ENCODE measurements at places on chromosomes 1 and 21.

GRCh38 chr1:29944253-29944905, 708.1 kb downstream of the PTPRU start:
- DNase-seq, result no peak

DNA sequence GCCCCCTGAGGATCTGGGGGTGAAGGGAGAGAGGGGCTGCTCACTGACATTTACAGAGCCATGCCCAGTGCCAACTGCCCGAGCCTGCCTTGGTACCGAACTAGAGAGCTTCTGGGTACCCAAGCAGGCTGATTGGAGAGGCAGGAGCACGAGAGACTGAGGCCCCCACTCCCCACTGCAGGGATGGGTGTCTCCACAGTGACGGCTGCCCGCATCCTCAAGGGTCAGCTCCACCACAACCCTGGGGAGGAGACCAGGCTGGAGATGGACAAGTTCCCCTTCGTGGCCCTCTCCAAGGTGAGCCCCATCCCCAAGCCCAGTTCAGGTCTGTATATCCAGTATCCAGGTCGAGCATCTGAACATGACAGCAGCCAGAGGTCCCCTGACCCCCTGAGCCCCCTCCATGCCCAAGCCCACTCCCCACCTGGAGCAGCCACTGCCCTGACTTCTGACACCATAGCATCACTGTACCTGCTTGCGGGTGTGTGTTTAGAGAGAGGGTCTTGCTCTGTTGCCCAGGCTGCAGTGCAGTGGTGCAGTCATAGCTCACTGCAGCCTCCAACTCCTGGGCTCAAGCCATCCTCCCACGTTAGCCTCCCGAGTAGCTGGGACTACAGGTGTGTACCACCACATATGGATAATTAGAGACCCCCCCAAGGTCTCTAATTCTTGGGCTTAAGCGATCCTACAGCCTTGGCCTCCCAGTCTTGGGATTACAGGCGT, 51.9 kb downstream of the ALPL start:
- no peak for DNase-seq

DNA sequence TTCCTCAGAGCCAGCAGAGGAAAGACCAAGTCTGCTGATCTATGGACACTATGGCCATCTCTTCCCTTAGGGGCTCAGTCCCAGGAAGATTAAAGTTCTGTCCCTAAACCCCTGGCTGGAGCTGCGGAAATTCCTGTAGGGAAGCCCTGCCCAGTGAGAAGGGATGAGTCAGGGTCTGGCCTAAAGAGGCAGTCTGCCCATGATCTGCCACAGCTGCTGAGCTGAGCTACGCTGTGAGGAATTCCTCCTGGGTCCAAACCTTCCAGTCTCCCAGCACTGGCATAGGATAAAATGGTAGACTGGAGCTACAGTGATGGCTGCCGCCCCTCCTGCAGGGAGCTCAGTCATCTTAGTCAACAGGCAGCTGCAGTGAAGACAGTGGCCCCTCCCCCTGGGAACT, 213.7 kb downstream of the BRINP2 start:
- no peak for DNase-seq

DNA sequence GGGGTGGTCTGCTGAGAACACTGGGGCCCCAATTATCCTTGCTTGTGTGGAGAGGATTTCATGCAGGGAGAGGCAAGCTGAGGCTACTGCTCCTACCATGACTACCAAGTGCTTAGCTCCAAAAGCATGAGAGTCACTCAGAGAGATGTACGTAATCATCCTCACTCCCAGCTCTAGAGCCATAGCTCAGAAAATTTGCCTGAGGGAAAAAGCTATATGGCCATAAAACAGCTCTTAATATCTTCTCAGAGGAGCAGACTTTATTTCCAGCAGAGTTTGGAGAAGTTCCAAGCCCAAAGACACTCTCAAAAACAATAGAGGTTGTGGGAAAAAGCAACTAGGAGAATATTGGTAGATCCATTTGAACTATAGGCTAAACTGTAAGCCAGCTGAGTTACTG, 106.4 kb upstream of the PBX1 start:
- DNase-seq, result no peak

DNA sequence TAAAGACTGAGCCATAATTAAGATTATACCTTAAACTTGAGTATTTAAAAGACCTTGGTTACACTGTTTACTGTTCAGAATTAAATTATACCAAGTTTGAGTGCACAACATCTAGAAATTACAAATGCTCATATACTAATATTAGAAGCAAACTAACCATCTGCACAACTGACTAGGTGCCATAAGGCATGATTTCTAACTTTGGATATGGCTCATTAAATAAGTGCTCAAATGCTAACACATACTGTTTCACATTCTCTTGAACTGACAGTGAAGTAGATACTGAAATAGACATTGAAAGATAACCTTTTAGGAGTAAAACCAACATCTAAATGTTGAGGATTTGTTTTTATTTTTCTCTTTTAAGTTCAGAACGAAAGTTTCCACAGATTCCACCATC, 74.1 kb downstream of the PRKAA2 start:
- DNase-seq, result no peak

- no peak for DNase-seq
Observed at GRCh38 chr1:116690849-116691406, 23.4 kb upstream of the IGSF3 start.

DNA sequence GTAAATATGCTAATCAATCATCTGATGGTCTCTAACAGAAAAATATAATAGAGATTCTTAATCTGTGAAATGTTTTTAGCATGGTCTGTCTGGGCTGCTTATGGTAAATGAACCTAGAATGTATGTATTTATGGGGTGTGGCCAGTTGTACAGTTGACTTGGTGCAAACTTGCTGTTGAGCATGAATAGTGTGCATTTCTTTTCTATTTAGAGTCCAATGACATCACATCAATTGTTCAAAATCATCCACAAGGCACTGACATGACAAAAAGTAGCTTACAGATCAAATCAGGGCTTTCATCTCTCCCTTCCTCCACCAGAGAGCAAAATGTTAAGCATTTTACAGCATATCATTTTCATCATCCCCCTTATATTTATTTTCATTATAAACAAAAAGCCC, 1010.3 kb downstream of the KCNT2 start:
- no peak for DNase-seq

DNA sequence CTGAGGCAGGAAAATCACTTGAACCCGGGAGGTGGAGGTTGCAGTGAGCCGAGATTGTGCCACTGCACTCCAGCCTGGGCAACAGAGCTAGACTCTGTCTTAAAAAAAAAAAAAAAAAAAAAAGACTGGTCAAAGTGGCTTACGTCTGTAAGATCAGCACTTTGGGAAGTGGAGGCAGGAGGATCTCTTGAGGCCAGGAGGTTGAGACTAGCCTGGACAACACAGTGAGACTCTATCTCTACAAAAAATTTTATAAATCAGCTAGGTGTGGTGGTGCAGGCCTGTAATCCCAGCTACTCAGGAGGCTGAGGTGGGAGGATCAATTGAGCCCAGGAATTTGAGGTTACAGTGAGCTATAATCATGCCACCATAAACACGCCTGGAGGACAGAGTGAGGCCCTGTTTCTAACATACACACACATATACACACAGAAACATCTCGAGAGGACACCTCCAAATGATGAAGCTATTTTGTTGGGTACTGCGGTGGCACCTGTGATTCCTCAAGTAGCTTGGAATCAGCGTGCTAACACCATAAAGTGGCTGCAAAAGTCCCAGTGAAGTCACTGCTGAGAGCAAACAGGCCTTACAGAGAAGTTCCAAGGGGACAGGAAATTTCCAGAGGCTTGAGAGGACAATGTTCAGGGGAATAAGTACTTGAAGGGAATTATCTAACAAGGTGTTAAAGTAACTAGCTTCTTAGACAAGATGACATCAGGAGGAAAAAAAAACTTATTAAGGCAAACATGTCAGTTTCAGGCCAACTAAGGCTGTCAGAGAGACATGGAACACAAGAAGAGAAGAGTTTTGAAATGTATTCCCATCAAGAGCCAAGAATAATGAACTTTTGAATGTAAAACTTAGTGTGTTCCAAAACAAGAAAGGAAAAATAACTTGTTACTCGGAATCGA, 1.3 kb downstream of the NADK start:
- DNase-seq, result no peak

GRCh38 chr1:26558685-26559048, 29.1 kb downstream of the RPS6KA1 start:
- no peak for DNase-seq

- DNase-seq, result no peak
Observed at GRCh38 chr1:89527750-89528381, 3.2 kb downstream of the LRRC8B start.

- DNase-seq, result no peak
Observed at GRCh38 chr1:230507666-230508402, 81.7 kb upstream of the PGBD5 start.

GRCh38 chr1:20348326-20348915, 57.7 kb downstream of the VWA5B1 start:
- no peak for DNase-seq

DNA sequence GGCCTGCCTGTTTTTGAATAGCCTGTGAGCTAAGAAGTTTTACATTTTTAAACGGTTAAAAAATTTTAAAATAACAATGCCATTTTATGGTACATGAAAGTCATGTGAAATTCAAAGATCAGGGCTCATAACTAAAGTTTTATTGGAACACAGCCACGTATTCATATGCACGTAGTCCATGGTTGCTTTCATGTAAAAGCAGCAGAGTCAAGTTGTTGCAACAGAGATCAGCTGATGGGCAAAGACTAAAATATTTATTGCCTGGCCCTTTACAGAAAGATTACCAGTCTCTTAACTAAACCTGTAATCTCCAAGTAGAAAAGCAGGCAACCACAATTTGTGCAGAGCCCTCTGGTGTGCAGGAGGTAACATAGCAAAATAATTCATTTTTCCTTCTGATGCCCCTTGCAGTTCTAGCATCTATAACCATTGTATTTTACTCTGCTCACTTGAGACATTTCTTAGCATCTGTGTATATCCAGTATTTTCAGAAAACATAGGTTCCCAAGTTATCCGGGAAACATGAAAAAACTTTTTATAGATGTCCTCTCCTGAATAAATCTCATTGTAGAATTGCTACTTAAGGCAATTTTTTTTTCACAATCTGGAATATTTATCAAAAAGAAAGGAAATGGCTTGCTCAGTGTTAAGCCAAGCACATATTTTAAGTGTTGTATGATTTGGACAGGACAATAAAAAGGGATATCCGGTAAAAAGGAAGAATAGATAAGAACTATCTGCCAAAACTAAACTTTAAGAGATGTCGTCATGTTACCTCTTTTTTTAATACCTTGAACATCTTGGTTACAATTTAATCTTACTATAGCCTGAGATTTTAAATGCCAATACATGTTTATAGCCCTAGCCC, 430.8 kb downstream of the PLPP3 start:
- no peak for DNase-seq

DNA sequence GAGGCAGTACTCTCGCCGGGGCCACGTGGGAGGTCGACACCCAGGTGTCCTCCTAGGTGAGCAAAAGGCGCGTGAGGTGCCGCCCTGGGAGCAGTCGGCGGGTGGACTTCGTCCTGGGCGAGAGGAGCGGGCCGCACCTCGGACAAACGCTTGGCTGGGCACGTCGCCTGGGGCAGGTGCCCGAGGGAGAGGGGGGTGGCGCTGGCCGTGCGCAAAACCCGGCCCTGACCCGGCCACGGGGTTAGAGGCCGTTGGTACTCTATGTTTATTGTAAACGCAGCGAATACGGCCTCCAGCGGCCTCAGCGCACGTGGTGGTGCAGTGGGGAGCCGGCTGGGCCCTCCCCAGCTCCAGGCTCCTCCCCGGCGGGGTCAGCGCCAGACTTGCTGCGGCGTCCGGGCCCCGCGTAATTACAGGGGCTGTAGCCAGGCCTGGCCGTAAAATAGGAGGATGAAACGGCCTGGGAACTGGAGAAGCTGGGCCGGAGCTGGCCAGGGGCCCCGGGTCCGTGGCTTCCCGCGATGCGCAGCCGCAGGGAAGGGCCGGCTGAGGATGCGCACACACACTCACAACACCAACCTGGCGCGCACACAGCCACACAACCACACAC, 1.6 kb upstream of the EFNA1 start:
- DNase-seq, result no peak

DNA sequence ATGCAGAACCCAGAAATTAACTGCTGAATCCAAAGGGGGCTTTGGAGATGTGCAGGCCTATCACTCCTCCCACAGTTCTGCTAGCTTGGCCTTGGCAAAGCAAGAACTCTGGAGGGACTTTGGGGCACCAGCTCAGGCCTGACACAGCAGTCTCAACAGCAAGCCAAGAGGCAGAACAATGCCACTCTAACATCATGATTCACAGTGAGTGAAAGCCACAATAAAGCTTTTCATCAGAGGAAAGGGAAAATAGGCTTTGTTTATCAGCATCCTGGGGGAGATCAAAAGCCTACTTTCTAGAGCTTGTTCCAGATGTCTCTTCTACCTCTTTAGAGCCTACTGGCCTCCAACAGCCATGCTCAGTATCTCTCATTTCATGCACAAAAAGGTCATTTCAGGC, 283.4 kb downstream of the KCNH1 start:
- DNase-seq, result no peak

DNA sequence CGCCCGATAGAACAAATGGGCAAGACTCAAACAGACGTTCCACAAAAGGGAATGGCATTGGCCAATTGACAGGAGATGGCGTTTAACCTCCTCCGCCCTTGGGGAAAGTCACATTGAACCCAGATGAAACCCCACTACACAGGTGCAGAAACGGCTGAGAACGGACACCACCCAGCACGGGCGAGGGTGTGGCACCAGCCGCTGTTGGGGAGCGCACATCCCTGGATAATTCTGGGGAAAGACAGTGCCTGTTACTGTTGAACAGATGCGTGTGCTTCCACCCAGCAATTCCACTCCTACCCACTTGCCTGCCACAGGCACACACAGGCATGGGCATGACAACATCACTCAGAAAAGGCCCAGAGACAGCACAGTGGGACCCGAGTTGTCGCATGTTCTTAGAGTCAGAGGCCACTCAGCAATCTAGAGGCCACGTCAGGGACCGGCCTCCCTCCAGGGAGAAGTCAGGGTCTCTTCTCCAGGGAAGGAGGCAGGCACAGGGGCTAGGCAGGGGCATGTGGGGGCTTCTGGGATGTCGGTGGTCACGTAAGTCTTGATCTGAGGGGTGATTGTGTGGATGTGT, 15.2 kb downstream of the PRXL2B start:
- no peak for DNase-seq

DNA sequence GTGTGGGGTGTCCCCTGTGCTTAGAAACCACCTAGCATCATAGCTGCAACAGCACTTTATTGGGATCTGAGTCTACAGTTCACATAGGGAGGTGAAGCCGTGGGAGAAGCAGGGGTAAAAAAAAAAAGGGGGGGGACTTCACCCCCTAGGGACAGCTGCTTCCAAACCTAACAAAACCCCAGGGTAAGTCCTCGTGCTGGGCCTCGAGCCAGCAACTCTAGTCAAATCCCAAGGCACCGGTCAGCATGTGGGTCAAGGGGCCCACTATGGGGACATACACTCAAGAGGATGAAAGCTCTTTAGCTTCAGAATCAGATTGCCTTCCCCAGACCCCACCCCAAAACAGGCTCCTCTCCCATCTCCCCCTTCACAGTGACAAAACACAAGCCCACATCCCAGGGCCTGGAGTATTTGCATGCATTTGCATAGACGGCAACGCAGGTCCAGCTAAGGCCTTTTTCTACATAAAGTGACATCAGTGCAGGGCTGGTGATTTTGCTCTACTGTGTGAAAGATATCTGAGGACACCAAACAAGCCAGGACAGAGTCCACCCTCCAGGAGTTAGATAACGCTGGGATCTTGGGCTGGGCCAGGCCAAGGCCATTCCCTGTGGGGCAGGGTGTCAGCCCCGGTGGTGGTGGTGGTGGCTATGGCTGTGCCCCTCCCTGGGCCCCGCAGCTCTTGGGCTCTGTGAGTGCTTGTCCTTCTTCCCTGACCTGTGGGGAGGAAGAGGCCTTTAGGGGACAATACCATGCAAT, 8.1 kb upstream of the PMVK start:
- DNase-seq, result no peak

- DNase-seq, result no peak
Observed at GRCh38 chr1:102853136-102853535, 255.2 kb downstream of the COL11A1 start.

Data from stimulated activated CD4-positive, alpha-beta T cell treated with anti-CD3 and anti-CD28 coated beads, Interleukin-15, amount 100 ng/mL, for 24 hours (primary cell).